Cortex of kidney (tissue), 1 donor: ENCODE measurements at places on chromosomes 2 and 18.

- no peak for DNase-seq
Observed at GRCh38 chr18:34637094-34637801, 72.8 kb upstream of the DTNA start.

DNA sequence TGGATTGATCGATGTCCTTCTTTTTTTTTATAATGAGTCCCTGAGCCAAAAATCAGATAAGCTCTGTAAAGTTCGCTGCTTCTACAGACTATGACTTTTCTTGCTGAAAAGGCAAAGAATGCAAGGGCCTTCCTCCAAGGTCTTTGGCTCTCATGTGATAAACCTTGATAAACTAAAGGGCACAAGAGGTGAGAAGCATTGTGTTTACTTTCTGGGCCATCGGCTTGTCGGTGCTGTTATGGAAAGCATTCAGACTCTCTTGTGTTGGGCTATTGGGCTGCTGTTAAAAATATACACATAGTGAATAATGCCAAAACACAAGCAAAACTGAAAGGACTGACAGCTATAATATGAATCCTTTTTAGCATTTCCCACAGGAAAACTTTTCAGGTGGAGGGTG is 472.4 kb upstream of the SPHKAP start:
- DNase-seq = no peak

DNA sequence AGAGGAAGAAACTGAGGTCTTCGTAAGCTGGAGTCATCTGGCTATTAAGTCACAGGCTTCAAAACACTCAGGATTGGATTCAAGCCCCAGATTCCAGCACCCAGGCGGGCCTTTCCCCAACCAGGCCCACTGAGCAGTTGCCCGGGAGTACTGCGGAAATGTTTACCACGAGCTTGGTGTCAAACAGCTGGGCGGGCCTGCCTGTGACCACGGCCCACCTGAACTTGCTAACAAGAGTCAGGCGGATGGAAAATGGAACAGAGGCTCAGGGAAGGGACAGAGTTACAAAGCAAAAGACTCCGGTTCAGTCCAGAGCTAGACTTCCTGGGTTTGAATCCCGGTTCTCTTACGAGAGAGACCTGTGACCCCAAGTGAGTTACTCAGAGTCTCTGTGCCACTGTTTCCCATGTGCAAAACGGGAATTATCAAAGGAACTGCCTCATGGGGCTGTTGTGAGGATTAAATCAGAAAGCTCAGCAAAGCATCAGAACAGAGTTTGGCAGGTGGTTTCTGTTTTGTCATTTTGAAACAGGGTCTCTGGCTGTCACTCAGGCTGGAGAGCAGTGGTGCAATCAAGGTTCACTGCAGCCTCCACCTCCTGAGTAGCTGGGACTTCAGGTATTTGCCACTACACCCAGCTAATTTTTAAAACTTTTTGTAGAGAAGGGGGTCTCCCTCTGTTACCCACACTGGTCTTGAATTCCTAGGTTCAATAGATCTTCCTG is 49.0 kb upstream of the TFCP2L1 start:
- DNase-seq = no peak

- DNase-seq = no peak
Observed at GRCh38 chr18:11669948-11670275, 19.2 kb upstream of the GNAL start.

- no peak for DNase-seq
Observed at GRCh38 chr2:94872088-94872618, 923 bp downstream of the TEKT4 start.

DNA sequence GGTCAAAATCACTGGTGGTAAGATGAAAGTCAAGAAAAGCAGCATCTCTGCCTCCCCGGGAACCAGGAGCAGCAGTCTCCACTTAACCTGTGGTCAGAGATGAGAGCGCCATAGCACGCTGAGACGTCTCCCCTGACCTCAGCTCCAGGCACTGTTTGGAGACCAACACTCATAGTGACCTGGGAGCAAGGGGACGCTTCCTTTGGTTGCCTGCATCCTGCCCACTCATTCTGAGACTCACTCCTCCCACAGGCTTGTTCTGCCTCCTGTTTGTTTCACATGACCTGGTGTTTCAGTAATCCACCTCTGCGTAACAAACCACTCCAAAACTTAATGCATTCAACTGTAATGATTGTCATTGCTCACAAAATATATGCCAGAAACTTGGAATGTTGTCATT is 139.3 kb downstream of the ACOXL start:
- no peak for DNase-seq

DNA sequence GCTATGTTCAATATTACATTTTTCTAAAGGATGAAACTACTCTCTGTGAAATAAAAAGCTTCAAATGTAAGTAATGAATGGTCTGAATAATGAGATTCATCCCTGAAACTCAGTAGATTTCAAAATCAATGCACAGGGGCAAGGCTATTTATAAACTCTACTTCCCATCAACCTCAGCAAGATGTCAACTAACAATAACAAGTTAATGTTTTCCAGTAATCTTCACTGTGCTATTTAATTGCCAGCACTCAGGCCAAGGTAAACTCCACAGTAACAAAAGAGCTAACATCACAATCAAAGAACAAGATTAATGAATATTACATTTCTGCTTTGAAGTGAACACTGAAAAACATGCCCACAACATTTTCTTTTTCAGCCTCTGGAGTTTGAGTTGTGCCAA is 144.3 kb upstream of the ZFP36L2 start:
- DNase-seq = no peak

DNA sequence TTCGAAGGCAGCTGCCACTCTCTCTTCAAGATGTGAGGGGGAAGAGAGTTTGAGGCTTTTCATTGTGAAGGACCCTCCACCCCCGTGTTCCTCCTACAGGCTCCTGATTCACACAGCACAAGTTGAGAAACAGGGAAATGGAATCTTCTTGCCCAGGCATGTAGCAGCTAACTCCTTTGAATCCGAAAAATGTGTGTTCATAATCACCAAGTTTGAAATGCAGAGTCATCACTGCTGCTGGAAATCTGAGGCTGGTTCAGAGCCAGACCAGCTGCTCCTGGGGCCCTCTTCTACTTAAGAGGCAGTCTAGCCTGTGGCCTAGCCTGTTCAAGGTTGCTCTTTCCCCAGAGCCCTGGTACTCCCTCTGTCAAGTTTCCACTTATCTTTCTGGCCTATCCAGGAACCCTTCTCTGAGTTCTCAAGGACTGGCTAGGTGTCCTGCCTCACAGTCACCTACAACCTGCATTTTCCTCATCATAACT is 166.4 kb downstream of the TMEM247 start:
- no peak for DNase-seq

DNA sequence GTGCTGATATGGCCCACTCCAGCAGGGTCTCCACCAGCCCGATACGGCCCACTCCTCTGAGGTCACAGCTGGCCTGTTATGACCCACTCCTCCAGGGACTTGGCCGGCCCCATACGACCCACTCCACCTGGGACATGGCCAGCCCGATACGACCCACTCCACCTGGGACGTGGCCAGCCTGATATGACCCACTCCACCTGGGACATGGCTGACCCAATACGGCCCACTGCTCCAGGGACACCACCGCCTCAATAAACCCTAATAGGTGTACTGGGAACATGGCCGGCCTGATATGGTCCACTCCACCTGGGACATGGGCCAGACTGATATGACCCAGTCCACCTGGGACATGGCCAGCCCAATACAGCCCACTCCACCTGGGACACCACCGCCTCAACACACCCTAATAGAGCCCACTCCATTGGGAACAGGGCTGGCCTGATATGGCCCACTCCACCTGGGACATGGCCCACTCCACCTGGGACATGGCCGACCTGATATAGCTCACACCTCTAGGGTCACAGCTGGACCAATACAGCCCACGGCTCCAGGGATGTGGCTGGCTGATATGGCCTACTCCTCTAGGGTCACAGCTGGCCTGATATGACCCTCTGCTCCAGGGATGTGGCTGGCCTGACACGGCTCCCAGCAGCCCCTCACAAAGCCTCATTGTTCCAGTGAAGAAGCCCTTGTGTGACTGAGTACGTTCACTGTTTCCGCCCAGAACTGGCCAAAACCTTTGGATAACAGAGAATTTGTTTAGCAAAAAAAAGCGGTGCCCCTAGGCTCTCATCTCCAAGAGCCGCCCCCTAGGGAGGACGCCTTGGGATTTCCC is 245.6 kb downstream of the HDAC4 start:
- no peak for DNase-seq

- no peak for DNase-seq
Observed at GRCh38 chr2:214747992-214748391, 61.5 kb downstream of the BARD1 start.

DNA sequence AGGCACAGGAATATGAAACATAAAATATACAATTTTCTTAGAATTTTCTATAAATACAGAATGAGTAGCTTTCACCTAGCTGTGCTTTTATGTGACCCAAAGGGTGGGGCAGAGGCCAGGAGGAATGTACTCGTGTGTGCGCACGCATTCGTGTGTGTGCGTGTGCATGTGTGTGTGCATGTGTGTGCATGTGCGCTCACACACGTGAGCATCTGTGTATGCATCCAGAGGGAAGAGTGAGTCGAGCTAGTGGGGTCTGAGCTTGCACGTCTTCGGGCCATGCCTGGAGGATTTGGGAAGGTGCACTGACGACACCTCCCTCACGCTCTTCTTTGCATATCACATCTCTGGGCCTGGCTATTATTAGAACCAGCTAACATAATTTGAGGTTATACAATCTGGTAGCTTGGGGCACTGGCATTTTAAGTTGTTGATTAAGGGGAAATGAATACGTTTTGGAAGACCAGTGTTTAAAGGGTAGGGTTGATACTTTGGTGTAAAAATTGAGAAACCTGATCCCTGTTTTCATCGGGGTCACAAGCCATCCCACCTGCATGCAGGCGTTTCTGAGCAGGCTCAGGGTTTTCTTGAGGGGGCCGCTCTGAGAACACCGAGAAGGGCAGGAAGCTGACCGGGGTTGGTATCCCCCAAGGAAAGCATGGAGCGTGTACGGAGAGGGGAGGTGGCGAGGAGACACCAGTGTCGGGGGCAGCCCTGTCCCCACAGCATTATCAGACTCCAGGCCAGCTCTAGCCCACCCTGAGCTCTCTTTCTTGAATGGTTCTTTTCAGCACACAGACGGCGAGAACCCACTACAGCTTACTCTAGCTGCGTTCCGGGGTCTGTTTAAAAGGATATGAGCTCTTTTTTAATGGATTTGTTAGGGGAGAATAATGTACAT is 85.3 kb downstream of the LRRFIP1 start:
- DNase-seq = no peak

DNA sequence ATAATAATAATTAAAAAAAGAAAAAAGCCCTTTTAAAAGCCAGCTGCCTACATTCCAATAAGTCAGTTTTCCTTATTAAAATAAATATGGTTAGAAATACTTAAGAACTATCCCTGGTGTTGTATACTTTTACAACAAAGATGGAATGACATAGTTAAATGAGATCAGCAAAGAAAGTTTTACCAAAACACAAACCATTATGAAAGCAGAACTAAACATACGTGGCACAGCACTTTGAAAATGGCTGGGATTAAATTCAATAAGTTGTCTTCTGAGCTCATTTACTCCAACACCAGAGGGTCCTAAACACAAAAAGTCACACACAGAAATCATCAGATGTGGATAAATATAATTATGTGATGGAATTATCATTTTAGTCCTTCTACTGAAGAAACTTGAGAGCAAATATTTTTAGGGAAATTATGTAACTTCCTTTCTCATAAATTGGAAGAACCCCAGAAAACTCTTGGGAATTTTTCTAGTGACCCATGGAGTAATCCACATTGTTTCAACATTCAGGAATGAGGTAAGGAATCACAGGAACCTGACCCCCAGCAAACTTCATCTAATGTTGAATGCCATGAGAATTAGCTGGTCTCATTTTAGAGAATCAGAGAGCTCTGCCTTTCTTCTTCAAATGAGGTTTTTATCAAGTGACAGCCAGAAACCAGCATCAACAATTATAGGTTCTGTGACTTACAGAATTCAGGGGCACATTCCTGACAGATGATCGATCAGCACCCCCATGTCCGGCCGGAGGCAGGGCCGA is 11.5 kb upstream of the TMEM237 start:
- no peak for DNase-seq

- DNase-seq = no peak
Observed at GRCh38 chr2:159759577-159759976, 38.4 kb downstream of the CD302 start.

- no peak for DNase-seq
Observed at GRCh38 chr2:75253526-75253925, 54.2 kb upstream of the TACR1 start.

DNA sequence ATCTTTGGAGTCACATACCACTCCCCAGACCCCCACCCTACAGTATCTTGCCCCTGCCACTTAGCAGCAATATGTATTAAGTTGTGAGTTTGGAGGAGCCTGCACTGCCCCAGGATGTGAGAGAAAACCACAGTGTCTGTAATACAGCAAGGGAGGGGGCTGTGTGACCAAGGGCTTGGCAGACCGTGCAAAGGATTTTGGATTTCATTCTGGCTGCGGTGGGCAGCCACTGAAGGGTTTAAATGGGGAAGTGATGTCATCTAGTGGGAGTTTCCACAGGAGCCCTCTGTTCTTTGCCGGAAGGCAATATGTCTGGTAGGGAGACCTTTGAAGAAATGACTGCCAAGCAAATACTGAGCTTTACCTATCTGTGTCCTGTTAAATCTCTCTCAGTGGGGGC is 202.4 kb downstream of the FHOD3 start:
- no peak for DNase-seq

DNA sequence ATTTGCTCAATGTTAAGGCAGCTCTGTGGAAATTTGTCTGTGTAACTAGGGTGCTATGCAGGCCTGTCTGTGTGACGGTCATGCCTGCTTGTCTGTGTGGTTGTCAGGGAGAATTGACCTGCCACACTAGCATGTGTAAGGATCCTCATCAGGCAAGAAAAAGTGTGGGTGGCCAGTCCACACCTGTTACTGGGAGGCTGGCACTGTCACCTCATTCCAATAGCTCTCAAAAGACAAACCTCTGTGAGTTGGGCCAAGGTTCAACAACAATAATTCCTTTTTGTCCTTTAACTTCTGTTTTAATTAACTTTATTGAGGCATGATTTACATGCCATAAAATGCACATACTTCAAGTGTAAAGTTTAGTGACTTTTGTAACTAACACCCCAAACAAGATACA is 4.2 kb upstream of the MARCO start:
- no peak for DNase-seq

DNA sequence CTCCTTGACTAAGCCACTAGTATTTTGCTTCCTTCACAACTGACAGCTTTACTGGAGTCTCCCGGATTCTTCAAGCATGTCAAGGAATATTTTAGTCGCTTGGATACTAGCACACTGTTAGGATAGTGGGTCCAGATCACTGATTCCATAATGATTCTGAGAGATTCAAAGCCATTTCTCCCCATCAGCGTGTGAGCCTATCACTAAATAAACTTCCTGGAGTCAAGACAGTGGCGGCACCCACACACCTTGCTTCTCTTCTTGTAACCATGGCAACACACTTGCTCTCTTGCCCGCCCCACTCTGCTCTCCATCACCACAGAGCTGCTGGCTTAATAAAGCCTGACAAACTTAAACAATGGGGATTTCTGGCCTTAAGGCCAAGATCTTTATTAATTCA is 245.1 kb downstream of the LRRTM1 start:
- no peak for DNase-seq

GRCh38 chr2:62784341-62784740 is 78.8 kb downstream of the EHBP1 start:
- DNase-seq = no peak

- no peak for DNase-seq
Observed at GRCh38 chr2:240909216-240909974, 3.3 kb downstream of the CROCC2 start.
